ENCODE measurements at places on chromosomes 7 and 10.

DNA sequence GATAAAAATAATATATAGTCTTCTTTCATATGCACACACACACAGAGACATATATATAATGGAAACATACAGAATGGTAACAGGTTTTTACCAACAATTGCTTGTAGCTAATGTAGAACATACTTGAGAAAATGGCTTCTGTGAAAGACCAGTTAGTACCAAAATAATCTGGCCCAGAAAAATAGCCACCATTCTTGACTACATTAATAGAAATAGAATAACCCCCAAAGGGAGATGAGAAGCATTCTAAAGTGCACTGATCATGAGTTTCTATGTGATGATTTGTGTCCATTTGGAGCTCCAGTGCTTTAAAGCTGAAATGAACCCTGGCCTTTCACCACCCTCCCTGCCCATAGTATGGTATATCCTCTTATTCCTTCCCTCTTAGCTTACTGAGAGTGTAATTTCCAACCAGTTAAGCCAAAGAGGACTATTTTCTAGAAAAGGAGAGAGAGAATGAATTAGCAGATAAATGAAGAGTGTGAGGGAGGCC is 22.9 kb upstream of the IFIT2 start:
- DNase-seq, result no peak

GRCh38 chr7:85489498-85489897 is 302.6 kb upstream of the SEMA3D start:
- DNase-seq, result peak; percentile 15

DNA sequence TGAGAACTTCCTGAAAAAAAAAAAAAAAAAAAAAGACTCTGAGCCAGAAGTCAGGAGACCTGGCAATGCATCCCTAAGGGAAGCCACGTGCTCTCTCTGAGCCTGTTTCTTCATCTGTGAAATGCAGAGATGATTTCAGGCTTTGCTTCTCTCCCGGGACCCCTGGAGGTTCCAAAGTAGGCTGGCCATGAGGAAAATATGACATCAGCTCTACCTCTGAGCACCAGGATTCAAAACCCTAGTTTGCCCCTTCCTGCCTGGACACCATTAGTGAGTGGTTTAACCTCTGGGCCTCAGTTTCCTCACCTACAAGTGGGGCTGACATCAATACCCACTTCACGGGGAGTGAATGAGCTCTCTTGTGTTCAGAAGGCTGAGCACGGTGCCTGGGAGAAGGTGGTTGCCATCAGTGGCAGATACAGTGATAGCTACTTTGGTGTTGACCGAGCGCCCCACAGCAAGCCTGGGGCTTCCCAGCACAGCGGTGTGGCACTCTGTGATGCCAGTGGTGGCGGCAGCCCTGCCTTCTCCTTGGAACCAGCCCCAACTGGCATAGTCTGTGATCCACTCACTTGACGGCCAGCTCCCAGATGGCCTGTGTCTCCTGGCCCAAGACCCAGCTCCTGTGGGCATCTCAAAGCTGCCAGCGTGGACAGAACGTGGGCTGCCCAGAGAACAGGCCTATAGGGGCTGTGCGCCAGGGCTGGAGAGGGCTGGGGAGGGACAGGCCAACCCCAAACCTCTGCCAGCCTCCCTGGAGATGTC is 153.1 kb upstream of the UNC5B start:
- DNase-seq, result no peak

DNA sequence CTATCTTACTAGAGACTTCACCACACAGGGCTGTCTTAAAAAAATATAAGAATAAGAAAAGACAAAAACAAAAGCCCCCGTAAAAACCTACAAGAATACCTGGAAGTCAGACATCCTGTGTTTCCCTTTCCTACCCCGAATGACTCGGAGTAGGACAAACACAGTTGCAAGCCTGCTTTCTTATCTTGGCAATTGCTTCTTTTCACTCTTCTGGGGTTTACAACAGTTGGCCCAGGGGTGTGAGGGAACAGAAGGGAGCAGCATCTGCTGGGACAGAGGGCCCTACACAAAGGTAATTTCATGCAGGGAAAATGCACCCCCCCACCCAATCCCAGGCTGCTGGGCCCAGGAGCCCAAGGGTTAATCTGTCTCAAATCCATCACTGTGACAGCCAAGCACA is 220.6 kb downstream of the ARHGAP12 start:
- DNase-seq, result peak; percentile 38

DNA sequence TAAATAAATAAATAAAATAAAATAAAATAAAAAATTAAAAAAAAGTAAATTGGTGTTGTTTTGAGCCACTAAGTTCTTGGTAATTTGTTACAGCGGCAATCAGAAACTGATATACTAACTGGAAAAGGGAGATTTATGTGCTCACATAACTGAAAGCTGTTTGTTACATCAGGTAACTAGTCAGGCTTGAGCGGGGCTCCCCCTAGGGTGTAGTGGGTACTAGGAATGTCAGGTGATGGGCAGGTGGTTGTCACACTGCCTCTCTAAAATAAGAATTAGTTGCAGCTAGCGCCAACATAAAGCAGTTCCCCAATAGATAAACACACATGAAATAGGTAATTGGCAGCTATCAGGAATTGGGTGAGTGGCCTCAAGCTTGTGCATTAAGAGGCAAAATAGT is 1336.9 kb downstream of the XPNPEP1 start:
- DNase-seq, result no peak

DNA sequence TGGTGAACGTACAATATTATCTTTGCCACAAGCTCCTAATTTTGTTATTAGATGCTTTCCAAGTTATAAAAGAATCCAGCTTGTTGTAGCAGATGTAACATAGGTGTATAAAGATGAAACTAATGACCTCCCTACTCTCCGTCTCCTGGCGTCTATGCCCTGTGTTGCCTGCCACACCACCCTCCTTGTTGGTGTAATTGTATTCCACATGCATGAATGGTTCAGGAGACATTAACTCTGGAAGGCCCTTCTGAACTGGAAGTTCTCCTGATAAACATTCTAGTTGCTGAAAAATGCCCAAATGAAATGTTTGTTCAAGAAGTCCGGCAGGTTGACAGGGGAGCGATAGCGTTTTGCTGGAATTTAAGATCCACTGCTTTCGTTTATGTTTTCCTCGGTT is 53.9 kb upstream of the SEPHS1 start:
- DNase-seq, result no peak

DNA sequence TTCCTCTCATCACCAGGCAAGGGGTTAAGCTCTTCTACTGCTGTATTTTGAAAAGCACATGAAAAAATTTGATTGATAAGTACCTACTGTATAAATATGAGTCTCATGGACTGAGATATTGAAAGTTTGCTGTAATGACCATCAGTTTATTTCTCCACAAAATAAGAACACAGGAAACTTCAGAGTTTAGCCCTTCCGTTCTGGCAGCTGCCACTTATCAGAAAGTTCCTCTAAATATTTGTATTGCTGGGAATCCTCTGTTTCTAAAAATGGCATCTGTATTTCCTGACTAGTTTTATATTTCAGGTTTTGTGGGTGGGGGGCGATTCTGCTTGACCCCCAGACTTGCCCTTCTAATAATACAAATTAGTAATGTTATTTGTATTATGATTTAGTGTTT is 92.0 kb downstream of the LYZL2 start:
- DNase-seq, result no peak

GRCh38 chr10:49539320-49539885 is 482 bp upstream of the ERCC6 start:
- peak; percentile 50 for DNase-seq

- DNase-seq, result no peak
Observed at GRCh38 chr10:79396520-79396919, 48.9 kb downstream of the ZCCHC24 start.

- peak; percentile 52 for DNase-seq
Observed at GRCh38 chr10:132541601-132542011, 4.0 kb downstream of the INPP5A start.

DNA sequence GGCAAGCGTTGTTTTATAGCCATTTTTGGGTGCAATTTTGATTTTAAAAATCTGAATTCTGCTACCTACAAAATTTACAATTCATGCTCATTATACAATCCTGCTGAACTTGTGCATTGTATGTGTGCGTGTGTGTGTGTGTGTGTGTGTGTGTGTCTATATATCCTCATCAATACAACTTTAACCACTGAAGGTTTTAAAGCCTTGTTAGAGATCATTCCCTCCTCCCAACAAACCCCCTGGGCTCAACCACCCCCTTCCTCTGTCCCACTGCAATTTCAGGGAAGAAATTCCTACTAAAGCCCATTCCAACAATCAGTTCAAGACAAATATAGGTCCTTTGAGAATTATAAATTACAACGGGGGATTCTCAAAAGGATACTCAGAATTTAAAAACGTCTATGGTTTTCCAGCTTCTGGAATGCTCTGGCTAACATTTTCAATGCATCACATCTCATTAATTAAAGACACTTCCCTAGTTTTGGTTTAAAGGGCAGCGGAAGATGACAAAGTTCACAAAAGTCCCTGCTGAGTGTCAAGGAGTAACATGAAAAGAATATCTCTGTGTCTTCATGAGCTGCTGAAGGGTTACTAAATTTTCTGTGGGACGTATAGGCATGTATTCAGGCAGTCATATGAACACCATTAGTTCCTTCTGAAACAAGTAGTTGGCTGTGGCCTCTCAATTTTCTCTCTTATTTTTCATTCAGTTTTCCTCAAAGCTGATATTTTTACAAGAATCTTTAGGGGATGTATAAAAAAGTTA is 889 bp upstream of the SEMA3A start:
- peak; percentile 44 for DNase-seq

GRCh38 chr10:75211007-75211691 is 553 bp downstream of the VDAC2 start:
- peak; percentile 50 for DNase-seq

- DNase-seq, result no peak
Observed at GRCh38 chr7:79988653-79989052, 146.0 kb upstream of the GNAI1 start.

DNA sequence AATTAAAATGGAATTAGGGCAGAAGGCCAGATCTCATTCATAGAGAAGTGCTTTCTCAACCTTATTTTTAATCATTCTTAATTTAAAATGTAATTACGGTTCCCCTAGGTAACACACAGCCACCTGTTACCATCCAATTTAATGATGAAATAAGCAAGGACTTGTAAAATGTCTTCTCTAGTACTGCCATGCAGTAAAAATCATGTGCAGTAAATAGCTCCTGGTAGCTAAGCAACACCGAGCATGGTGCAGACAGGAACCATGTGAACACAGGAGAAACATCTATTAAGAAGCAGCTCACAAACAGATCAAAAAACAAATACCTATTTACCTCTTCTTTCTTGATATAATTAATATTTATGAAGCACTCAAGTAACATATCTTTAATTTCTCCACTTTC is 15.1 kb downstream of the NCAPG2 start:
- peak; percentile 28 for DNase-seq

DNA sequence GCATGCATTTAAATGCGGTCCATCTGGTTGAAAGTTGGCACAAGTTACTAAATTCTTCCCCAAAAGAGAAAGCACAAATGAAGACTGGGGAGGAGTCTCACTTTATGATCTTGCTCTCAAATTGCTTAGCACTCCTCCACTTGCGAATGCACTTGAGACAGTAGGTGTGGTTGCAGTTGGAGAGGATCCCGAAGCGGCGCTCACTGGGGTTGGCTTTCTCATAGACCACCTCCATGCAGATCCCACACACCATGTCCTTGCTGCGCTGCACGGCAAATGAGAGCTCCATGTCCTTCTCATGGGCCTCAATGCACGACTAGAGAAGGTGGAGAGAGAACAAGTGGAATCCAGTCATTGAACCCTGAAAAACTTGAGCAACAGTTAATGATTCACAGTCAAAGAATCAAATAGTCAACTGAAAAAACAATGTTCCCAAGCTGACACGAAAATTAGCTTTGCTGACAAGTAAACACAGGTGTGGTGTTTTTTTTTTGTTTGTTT is 22.7 kb downstream of the MKRN1 start:
- no peak for DNase-seq

DNA sequence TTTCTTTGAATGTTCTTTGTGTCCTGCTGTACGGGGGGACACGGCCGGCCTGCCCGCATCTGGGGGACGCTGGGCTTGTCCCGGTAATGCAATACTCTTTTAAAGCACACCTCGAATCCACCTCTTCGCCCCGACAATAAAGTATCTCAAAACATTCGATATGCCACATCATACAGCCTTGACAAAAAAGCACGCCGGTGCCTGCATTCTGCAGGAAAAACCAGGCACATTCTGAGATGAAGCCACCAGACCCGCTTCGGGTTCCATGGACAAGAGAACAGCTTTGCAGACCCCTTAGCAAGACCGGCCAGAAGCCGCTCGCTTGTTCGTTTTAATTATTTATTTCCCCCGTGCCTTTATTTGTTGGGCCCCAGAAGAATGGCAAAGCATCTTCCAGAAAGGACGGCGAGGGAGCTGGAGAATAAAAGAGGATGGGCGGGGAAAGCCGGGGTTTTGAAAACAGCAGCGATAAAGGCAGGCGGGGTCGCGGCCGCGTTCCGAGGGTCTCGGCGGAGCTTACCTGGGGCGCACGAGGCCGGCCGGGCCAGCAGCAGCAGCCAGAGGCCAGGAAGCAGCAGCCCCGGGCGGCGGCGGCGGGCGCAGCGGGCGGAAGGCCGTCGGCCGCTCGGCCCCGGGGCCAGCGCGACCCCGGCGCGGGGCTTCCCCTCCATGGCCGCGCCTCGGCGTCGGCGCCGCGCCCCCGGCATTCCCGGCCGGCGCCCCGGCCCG is 462 bp downstream of the KIAA1549 start:
- DNase-seq, result peak; percentile 83

DNA sequence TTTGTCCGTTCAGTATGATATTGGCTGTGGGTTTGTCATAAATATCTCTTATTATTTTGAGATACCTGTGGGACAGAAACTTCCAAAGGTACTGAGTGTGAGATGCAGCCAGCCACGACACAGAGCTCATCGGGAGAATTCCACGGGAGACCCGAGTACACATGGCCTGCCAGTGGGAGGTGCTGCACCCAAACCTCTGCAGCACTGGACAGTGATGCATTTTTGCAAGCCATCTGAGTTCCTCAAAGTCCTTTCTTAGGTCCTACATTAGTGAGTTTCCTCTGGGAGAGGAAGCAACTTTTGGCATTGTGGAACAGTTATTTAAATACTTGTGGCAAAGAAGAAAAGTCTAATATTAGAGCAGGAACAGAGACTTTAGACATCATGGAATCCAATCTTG is 77.5 kb downstream of the ARID5B start:
- DNase-seq, result peak; percentile 2

GRCh38 chr7:76062254-76062653 is 14.3 kb downstream of the MDH2 start:
- DNase-seq, result no peak

GRCh38 chr7:151893405-151893923 is 16.5 kb upstream of the PRKAG2 start:
- DNase-seq, result no peak

- DNase-seq, result no peak
Observed at GRCh38 chr7:16409777-16410176, 11.6 kb downstream of the CRPPA start.

GRCh38 chr7:106984034-106984433 is 60.5 kb upstream of the PRKAR2B start:
- no peak for DNase-seq

GRCh38 chr7:122885583-122886356 is 490 bp downstream of the CADPS2 start:
- peak; percentile 76 for DNase-seq
